ENCODE measurements at places on chromosomes 7 and 10.
A peak's percentile ranks its signal among the peaks of the same experiment; 100 is the strongest.

DNA sequence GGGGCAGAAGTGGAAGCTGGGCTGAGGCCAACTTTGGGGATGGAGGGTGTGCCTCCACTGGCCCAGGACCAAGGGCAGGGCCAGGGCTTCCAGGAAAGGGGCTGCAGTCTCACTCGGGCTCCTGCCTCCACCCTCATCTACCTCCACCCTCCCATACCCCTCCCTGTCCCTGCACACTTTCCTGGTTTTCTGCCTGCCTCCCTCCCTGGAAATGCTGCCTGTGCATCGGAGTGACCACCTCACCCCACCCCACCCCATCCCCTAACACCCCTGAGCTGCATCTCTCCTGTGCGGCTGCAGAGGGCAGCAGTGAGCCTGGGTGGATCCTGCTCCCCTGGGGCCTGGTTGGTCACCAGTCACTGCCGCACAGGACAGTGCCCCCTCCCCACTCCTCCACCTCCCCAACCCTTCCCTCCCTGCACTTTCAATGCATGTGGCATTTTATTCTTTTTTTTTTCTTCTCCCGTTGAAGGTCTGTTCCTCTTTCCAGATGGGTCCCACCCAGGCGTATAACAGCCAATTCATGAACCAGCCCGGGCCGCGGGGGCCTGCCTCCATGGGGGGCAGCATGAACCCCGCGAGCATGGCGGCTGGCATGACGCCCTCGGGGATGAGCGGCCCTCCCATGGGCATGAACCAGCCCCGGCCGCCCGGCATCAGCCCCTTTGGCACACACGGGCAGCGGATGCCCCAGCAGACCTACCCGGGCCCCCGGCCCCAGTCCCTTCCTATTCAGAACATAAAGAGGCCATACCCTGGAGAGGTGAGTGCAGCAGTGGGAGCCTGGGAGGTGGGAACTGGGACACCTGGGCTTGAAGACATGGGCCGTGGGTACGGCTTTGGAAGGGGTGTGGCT, 54.1 kb upstream of the PPIF start:
- no peak for DNase-seq

- no peak for DNase-seq
Measured at GRCh38 chr7:102222445-102222844, 64.2 kb upstream of the SH2B2 start.

DNA sequence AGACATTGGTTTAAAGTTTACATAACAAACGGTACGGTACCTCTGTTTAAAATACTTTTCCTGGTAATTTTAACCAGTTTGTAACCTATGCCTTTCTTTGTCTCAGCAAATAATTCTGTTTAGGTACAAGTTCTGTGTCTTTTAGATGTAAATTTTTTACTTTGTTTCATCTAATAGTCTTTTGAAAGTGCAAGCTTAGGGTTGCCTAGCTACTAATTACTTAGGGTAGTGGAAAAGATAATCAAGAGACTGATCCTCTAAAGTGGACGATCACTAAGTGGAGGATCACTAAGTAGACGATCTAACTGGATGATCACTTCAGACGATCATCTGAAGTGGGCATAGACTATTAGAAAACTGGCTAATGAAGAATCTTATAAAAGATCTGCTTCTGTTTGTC, 16.1 kb upstream of the FKBP9 start:
- DNase-seq, result no peak

DNA sequence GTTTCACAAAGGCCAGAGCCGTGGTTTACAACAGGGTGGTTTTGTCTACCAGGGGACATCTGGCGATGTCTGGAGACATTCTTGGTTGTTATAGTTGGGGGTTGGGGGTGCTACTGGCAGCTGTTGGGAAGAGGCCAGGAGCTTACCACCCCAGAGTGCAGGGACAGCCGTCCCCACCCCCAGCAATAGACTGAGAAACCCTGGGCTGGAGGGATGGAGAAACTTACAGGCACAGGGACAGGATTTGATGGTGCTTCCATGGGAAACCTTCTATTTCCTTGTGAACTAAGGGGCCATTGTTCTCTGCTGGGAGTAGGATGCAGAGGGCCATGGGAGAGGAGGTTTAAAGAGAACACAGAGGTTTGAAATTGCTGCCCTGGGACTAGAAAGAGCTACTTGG, 10.9 kb downstream of the ADCK2 start:
- no peak for DNase-seq

- peak; percentile 56 for DNase-seq
Measured at GRCh38 chr7:47327698-47328391, 254.1 kb downstream of the TNS3 start.

GRCh38 chr10:102046095-102046494, 9.9 kb downstream of the ARMH3 start:
- DNase-seq, result no peak

Data from mesothelial cell of epicardium (in vitro differentiated cells).